ENCODE measurements at places on chromosomes 11 and 22.
A peak's percentile ranks its signal among the peaks of the same experiment; 100 is the strongest.

DNA sequence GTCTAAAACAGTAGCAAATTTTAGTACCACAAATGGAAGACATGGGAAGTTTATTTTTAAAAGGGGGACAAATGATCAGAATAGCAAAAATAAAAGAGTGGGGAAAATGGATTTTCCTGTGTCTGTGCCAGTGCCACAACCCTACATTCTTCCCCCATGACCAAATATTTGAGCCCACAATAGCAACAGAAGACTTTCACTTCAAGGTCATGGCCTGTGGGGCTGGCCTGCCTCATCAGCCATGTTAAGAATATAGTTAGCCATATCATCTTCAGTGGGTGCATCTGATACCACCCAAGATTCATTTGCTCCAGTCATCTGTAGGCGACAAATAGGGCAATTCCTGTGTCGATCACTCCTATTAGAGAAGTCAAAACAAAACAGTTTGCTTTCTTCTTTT is 26.3 kb downstream of the RNF141 start:
- no peak for DNase-seq

DNA sequence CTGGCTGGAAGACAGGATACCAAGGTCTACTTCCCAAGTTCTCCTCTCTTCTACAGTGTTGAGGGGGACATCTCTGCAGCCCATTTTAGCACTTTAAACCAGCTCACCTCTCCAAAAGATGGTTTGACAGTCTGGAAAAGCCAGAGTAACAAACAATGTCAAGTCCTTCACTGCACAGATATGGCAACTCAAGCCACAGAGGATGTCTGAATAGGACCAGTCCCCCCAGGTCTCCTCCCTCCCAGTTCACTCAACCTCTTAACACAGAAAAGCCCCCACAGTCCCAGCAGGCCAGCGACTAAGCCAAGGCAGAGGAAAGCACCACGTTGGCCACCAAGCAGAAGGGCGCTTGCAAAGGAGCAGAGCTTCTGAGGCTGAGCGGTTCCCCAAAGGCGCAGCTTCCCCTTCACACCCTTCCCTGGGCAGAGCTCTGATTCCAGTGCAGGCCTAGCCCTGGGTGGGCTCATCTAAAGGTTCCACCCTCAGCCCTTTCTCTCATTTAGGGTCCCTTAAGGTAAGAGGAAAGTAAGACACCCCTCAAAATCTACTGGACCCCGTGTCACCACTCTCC is 62.7 kb downstream of the PAK1 start:
- peak; percentile 16 for DNase-seq

GRCh38 chr11:11841116-11841722 is 553 bp upstream of the USP47 start:
- no peak for DNase-seq

DNA sequence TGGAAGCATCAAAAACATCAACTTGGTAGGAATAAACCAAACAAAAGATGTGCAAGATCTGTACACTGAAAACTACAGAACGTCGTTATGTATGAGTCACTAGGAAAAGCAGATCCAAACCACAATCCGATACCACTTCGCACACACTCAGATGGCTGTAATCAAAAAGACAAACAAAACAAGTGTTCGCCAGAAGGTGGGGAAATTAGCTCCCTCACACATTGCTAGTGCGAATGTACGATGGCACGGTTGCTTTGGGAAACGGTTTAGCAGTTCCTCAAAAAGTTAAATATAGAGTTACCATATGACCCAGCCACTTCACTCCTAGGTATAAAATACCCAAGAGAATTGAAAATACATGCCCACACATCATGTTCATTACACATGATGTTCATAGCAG is 14.8 kb upstream of the CARD10 start:
- no peak for DNase-seq

- no peak for DNase-seq
Measured at GRCh38 chr11:120515186-120515723, 3.7 kb downstream of the GRIK4 start.

- no peak for DNase-seq
Measured at GRCh38 chr11:45563171-45563570, 102.3 kb downstream of the CHST1 start.

DNA sequence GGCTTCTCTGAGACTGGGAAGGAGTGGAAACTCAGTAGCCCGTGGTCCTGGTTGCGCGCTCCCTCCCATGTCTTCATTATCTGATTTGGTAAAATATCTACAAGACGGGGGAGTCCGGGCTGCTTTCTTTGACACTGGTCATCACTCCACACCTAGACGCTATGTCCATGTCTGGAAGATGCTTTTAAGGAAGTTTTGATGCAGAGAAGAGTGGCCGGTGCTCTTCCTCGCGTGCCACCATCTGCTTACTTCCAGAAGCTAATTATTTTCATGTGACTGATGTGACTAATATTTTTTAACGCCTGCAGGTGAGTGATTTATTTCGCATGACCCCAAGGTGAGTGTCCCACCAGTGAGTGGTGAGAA is 339 bp upstream of the TRIM21 start:
- no peak for DNase-seq

DNA sequence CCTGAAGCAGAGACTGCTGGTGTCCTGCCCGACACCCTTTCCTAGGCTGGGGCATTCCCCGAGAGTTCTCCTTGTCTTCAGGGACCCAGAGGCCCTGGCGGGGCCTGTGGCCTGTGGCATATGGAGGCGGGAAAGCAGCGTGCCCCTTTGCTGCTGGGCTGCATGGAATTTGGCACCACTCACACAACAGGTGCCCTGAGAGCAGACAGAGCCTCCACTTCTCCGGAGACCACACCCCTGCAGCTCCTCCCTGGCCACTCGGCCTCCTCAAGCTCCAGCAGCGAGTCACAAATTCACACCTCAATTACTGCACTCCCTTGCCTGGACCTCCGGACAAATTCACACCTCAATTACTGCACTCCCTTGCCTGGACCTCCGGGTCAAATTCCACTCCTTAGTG is 1375.2 kb downstream of the TBC1D22A start:
- no peak for DNase-seq

DNA sequence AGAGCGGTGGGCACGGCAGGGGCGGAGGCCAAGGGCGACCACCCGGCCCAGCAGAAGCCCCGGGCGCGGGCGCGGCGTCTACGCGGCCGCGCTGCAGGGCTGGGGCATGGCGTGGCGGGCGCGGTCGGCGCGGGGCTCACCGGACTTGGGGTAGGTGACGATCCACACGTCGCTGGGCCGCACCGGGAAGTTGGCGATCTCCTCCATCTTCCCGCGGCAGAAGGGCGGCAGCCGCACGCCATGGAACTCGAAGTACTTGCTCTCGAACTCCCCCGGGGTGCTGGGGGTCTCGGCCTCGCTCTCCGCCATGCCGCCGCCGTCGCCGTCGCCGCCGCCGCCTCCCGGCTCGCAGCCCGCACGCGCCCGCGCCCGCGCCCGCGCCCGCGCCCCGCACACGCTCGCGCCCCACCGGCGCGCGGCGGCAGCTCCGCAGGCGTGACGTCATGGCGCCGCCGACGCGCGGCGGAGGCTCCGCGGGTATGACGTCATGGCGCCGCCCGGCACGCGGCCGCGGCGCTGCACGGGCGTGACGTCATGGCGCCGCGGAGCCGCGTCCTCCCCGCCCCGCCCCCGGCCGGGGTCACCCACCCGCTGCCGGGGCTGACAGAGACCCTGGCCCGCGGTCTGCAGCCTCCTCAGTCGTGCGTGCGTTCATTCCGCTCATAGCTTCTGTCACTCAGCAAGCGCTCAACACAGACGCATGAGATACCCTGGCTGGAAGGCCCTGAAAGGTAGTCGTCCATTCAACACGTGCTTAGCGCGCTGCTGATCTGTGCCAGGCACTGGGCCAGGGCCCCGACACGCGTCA is at the start of gene SULT4A1:
Gene SULT4A1, minus strand, starts transcription at position 440 of the 808 bp plus-strand sequence. Its CDS starts 131 bp downstream, at position 309.
- no peak for DNase-seq

DNA sequence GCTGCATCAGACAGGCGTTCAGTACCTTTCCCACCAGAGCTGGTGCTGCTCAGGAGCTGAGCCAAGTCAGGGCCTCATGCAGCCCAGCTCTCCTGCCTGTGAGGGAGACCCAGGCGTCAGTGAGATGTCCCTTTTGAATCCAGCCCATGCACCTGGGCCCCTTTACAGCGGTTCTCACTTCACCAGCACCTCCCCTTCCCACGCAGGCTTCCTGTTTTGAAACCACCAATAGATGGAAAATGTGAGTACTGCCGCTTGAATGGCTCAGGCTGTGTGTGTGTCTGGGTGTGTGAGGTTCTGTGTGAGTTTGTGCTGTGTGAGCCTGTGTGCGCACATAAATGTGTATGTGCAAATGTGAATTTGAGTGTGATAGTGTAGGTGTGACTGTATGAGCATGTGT is 88.4 kb downstream of the UBASH3B start:
- DNase-seq: peak; percentile 71

DNA sequence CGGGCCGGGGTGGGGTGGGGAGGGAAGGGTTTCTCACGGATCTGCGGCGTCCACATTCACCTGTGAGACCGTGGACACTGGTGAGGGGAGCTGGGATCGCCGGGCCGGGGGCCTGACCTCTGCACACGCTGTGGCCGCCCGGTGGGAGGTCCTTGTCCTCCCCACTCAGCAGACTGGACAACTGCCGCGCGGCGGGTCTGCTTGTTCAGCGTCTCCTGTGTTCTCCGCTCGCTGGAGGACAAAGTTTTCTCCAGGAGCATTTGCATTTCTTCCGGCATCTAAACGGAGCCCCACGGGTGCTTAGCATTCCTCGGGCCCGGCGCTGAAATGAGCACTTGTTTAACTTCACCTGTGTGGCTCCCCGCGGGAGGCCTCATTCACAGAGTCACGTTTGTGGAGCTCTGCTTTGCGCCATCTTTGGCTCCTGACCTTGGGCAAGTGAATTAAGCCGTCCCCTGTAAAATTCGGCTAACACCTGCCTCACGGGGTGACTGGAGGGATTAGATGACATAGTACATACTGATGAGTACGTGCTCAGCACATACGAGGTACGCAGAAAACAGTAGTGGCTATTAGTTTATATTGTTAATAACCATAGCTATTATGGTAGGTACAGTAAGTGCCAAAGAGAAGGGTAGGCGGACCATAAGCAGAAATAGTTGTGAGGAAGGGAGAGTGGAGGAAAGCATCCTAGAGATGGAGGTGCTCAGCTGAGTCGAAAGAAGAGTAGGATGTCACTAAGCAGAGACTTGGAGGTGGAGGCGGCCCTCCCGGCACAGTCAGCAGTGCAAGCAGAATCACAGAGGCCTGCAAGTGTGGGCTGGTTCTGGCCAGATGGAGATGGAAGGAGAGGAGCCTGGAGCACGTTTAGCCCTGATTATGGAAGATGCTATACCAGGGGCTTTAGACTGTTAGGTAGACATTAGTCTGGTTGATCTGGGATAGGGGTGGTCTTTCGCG is 885 bp downstream of the TRMU start:
- DNase-seq: no peak

DNA sequence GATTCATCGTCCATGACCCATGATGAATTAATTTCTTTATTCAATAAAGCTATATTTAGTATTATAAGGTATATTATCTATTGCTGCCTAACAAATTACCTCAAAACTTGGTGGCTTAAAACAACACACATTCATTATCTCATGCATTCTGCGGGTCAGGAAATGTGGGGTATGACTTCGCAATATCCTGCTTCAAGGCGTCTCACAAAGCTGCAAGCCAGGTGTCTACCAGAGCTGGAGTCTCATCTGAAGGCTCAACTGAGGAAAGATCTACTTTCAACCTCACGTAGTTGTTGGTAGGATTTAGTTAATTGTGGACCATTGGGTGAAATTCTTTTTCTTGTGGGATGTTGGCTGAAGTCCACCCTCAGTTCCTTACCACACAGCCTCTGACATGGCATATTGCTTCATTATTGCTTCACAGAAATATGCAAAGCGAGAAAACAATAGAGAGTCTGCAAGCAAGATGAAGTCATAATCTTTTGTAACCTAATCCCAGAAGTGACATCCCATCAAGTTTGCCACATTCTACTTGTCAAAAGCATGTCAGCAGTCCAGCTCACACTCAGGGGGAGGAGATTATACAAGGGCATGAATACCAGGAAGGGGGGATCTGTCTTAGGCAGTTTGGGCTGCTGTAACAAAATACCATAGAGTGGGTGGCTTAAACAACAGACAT is 45.1 kb downstream of the KREMEN1 start:
- no peak for DNase-seq

DNA sequence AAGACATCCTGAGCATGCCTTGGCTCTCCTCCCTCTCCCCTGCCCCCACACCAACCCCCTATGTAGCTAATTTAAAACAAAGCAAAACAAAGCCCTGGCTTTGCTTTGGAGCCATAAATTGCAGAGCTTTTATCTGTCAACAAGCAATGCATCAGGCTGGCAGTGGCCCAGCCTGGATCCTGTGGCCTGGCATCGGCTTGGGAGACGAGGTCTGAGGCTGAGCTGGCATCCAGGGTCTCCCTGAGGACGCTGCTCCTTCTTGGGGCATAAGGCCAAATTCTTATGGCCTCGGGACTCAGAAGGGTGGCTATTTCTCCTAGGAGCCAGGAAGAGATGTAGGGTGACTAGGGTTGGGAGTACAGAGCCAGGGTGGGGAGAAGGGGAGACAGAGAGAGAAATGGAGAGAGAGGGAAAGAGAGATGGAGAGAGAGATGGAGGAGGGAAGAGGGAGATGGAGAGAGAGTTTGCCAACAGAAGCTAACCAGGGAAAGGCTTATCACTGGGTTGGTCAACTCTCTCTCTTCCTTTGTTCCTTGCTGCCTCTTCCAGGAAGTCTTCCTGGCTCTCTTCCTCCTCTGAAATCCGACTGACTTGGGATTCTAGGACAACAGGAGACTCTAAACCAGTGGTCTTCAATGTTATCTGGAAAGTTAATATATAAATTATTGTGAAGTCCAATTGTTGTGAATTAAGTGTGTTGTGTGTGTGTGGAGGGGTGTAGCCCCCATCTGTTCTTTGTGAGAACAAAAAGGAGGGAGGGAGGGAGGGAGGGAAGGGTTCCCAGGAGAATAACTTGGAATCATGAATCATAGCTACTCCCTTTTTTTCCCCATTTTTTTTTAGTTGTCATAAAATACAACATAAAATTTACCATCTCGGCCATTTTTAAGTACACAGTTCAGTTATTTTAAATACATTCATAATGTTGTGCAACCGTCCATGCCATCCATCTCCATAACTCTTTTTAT is 29.1 kb downstream of the TSPAN18 start:
- no peak for DNase-seq

DNA sequence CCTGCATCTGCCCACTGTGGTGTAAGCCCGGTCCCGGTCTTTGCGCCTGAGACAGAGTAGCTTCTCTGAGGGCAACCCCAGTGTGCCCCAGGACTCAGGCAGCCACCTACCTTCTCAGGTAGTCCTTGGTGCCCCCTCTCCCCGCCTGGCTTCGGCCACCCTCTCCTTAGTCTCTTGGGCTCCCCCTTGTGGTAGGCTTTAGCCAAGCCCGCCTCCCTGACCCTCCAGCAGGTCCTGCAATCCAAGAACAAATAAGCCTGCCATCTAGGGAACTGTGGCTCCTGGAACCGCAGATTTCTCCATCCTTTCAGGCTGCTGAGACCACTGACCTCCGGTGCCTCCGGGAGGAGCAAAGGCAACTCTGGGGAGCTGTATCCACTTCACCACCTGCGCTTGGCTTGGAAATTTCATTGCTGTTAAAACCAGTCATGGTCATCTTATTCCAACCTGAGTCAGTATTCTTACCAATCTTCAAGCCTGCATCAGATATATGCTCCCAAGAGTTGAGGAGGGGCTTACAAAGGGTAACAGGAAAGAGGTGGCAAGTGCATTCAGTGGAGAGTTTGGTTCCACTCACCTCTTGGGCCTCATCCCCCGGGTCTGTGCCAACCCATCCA is 52.8 kb upstream of the TENM4 start:
- peak; percentile 38 for DNase-seq

- DNase-seq: no peak
Measured at GRCh38 chr11:10673501-10674062, 20.0 kb downstream of the IRAG1 start.
